ENCODE measurements at places on chromosomes 4 and X.

DNA sequence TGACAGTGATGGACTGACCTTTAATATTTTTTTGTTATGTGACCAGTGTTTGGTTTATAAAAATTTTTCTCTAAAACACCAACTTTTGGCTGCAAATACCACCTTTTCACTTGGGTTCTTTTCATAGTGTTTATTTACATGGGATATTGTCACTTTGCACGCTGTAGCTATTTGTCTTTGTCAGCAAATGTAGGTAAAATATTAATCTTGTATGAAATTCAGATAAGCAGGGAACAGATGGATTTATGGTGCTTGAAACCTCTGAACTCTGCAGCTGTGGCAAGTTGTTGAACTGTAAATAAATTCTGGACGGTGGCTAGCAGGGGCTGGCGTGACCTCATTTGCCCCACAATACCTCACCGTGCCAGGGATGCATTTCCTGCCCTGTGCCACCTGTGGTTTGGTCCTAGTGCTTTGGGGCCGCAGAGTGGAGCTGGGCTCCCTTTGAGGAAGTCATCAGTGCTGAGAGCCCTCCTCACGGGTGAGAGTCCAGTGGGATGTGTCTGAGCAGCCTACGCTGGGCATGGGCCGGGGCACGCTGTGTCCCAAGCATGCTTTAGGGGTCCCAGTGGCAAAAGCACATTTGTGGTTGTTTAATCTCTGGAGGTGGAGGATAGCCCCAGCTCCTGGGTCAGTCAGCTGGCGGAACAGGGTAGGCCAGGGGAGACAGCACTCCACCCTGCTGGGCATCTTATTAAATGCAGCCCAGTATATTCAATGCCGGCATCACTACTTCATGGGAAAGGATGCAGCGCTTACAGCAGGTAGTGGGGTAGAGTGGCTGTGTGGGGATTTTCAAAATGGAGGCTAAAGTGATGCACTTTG, 108.6 kb downstream of the TBL1X start:
- DNase-seq, result no peak

- no peak for DNase-seq
These were observed 28.7 kb downstream of the UGT2B7 start for GRCh38 chr4:69124941-69125340.

- no peak for DNase-seq
These were observed 63.8 kb downstream of the ARFIP1 start for GRCh38 chr4:152843481-152844090.

- DNase-seq, result no peak
These were observed 299.6 kb downstream of the TLL1 start for GRCh38 chr4:166172619-166173018.

- DNase-seq, result peak; percentile 51
These were observed 37.1 kb upstream of the XPNPEP2 start for GRCh38 chrX:129701624-129702069.

DNA sequence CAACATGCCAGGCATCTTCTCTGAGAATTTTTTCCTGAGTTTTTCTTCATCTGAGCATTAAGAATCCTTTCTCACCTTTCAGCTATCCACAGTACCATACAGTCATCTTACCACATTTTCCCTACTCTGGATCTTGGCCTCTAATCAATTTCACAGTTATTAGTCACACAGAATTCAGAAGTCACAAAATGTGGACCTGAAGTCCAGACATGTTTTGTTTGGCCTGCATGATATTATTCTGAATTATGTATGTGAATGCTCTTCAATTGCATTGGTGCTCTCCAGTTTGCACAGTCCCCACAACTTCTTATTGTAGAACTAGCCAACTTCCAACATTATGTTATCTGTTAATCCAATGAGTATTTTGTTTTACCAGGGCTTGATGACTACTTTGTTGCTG, 102.3 kb upstream of the GRIA3 start:
- DNase-seq, result peak; percentile 76

DNA sequence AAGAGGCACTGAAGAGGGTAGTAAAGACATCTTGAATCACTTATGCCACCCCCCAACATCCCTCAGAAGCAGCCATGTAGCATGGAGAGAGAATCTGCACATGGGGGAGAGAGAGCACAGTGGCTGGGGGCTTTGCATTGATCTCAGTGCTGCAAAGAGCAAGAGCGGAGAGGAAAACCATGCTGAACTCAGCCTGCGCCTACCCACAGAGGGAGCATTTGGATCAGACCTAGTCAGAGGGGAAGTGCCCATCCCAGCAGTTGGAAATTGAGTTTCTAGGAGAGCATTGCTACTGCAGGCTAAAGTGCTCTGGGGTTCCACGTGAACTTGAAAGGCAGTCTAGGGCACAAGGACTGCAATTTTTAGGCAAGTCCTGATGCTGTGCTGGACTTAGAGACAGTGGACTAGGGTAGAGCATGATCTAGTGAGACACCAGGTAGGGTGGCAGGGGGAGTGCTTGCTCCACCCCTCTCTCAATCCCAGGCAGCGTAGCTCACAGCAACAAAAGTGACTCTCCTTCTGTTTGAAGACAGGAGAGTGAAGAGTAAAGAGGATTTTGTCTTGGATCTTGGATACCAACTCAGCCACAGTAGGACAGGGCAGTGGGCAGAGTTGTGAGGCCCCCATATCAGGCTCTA, 9.0 kb upstream of the PROM1 start:
- DNase-seq, result no peak

GRCh38 chr4:162838671-162839070, 328.0 kb downstream of the NAF1 start:
- no peak for DNase-seq

GRCh38 chr4:48269861-48270522, 354 bp upstream of the TEC start:
- peak; percentile 46 for DNase-seq

DNA sequence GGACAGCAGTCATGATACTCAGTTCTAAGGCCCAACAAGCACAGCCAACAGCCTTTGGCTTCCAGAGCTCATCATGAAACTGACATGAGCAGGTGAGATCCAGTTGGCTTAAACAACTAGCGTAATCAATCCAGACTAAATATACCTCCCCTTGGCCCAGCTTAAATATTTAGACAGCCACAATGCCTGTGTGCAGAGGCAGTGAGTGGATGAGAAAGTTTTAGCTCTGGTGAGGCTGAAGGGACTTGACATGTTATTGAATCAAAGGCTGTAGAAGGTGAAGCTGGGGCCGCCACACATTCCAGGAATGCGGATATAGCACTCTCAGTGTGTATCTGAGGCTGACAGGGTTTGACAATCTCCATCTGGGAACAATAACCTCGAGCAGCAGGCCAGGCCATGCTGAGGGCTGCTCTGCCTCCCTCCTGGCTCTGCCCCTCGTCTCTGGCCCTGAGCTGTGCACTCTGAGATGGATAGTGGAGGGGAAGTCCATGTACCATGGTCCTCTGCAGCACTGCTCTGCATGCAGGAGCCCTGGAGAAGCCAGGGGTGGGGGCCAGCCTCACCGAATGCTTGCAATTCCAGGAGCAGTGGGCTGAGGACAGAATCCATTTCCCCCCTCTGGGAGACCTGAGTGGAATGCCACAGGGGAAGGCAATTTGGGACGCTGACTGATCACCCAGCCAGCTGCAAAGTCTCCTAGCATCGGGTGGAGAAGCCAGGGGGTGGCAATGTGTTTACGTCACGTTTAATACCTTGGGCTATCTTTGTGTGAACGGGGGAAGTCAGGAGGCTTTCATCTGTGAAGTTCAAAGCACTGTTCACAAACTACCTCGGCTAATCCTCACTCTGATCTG, 37.3 kb upstream of the RASL11B start:
- DNase-seq, result peak; percentile 68

DNA sequence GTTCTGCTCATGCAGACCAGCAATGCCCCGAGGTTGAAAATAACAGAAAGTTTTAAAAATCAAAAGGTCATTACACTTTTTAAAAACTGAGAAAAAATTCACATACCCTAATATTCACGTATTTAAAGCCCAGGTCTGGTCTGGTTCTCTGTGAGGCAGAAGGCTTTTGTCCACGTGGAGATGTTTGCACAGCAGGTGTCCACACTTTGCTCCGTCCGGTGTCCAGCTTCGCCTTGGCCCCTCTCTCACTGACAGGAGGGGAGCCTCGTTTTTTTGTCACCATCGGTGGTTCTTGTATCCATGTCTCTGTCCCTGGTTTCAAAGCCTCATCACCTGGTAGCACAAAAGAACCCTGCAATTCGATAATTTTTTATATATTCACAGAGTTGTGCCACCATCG, 434.6 kb upstream of the FRG1 start:
- DNase-seq, result no peak

DNA sequence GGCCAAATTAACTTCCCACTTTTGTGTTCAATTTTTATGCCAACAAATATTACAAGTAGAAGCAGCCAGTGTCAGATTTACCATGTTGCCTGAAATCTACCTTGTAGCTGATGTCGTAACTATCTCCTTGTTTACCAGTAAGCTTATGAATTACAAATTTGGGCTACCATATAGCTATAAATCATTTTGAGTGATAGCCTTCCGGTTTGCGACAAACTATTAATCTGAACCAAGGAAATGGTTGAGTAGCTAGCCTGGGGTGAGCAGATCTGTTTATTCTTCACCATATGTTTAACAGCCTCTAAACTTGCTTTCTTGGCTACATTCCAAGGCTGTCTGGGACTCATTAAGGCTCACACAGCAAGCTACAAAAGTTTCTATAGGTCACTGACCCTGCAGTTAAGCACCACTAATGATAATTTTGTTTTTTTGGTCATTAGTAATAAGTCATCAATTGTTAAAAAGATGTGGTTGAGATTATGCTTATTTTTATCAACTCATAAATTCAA, 218.7 kb upstream of the SPOCK3 start:
- no peak for DNase-seq

DNA sequence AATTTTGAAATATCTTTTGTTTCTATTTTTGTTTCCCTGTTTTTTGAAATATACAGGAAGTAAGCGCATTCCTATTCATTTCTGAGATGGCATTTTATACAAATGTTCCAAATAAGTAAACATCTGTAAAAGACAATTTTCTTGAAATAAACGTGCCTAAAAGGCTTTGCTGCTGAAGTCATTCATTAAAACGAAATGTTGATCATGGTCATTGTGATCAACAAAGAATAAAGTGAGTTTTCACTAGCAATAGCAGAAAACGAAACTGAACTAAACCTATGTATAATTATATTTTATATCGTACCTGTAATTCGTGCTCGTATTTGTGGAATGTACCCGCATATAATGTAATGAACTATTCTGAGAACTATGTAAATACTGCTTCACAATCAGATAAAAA, 221.2 kb downstream of the MGST2 start:
- DNase-seq, result no peak

DNA sequence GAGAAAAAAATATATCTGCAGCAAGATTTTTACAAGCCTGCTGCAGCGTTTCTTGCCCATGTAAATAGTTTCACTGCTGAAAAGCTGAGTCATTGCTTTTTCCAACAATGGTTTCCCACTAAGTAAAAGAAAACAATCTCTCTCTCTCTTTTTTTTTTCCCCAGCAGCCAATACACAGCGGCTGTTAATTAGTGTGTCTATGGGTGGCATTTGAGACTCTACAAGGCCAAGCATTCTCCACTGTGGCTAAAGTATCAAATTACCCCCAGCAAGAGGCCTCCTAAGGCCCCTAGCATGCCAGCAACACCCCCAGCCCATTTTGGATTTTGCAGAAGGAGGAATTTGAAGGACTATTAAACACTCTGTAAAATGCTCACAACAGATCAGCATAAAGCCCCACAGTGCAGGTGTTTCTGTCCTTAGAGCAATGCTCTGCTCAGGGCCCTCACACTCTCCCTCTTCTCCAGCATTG, 837.4 kb downstream of the TRIML1 start:
- peak; percentile 69 for DNase-seq

DNA sequence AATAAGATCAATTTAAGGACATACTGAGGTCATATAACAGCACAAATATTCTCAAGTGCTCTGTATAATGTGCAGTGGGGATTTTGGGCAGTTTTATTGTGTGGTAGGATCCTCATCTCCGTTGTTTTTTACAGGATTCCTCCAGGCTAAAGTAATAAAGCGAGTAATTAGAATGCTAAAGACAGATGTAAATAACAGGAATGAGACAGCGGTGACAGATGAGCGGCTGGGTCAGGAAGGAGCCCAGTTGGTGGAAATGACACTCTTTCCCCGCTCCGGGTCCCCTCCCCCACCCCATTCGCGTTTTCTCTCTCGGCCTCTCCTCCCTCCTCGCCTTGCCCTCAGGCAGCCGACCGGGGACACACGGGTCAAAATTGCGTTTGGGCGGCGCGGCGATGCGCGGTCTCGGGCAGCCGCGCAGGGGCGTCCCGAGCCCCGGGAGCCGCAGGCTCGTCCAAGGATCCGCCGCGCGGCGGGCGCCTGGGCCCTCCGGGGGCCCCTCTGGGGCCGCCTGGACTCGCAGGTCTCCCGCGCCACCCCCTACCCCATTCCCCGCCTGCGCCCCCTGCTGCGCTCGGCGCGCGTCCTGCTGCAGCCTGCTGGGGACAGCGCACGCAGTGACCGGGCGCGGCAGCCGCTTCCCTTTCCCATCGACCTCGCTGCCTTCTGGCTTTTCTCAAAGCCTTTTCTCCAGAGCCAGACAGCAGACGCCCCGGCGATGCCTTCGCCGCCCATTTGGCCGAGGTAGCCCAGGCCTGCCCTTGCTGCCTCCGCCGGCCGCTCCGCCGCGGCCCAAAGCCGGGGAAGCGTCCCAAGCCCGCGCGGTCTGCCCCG, 16.2 kb downstream of the POU4F2 start:
- DNase-seq, result peak; percentile 6

DNA sequence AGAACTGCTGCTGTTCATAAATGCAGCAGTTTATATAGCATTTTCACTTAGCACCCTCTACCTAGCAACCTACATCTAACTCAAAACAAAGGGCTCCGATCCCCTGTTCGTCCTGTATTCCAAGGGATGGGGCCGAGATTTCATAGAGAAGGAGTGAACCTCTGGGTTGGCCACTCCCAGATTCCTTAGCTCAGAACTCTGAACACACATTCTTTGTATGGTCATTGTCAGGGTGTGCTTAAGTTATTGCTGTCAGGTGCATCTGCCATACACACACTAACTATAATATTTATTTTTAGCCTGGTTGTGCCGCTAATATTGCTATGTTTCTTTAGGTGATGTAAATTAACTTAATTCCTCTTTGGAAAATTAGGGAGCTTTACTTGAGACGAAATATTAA, 47.7 kb upstream of the AADAT start:
- DNase-seq, result no peak

DNA sequence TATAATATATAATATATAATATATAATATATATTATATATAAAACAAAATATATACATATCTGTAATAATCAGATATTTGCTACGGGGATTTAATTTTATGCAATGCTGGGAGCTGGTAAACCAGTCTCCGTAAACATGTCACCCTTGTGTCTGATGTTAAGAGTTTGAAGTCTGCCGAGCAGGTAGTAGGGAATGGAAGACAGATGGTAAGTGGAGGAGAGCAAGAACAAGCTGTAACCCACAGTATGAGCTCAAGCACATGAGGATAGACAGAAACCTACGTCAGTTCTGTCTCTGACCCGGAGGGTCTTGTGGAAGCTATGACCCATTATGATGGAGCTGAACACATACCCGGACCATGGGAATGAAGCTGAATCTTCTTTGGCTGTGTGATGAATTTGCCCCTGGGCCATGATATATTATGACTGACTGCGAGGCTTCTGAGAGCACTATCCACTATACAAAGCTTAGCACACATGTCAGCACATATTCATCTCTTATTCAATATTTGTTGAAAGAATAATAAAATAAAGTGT, 46.2 kb downstream of the TIGD2 start:
- no peak for DNase-seq

- DNase-seq, result peak; percentile 32
These were observed 29.3 kb upstream of the BOD1L1 start for GRCh38 chr4:13656569-13657405.

Data from astrocyte (in vitro differentiated cells and primary cell).